CD14-positive monocyte (primary cell): ENCODE measurements at places on chromosomes 2 and 18.
A peak's percentile ranks its signal among the peaks of the same experiment; 100 is the strongest.

- no peak for DNase-seq
Measured at GRCh38 chr2:231294116-231294515, 95.7 kb downstream of the ARMC9 start.

- DNase-seq = no peak
Measured at GRCh38 chr18:47788621-47789020, 141.8 kb downstream of the SMAD2 start.

DNA sequence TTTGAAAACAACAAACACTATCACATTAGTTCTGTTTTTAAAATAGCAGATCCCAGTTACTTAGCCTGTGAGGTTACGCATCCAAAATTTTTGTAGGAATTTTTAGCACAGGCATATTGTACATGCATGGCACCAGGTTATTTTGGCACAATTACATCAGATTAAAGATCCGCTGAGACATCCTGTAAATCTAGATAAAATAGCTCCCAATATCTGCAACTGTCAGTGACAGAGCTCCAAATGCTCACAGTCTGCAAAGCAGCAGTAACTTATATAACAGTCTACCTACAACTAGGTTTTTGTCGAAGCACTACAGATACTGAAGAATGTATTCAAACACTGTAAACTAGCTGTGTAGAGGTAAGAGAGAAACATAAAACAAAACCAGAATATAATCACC, 200.7 kb upstream of the KCNH7 start:
- DNase-seq = no peak

DNA sequence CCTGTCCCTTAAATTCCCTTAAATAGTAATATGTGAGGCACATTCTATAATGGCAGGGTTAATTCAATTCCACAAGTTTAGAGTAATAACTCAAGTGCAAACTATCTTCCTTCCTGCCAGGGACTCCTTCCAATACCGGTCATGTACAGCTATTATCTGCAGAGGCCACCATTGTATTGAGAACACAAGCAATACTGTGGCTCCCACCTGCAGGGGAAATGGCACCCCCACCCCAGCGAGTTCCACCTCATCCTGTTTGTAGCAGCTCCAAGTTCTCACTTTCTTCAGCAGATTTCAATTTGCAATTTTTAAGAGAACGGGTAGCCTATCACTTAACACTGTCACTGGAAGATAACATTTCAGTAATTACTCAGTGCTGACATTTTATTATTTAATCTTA, 172.1 kb upstream of the PID1 start:
- no peak for DNase-seq

DNA sequence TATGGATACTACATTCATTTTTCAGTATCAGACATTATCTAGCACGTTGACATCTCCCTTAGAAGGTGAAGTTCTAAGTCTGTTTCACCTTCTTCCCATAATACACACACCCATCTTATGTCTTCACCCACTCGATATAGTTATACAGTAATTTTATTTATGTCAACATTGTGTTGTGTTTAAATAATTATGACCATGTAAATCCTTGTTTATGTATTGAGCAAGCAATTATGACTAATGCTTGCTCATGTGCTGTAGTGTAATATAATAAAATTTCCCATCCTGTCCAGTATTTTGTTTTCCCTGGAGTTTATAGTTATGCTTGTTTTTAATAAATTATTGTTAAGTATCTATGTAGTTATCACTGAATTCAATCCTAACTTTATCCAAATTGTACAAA, 163.2 kb downstream of the MTX2 start:
- no peak for DNase-seq

DNA sequence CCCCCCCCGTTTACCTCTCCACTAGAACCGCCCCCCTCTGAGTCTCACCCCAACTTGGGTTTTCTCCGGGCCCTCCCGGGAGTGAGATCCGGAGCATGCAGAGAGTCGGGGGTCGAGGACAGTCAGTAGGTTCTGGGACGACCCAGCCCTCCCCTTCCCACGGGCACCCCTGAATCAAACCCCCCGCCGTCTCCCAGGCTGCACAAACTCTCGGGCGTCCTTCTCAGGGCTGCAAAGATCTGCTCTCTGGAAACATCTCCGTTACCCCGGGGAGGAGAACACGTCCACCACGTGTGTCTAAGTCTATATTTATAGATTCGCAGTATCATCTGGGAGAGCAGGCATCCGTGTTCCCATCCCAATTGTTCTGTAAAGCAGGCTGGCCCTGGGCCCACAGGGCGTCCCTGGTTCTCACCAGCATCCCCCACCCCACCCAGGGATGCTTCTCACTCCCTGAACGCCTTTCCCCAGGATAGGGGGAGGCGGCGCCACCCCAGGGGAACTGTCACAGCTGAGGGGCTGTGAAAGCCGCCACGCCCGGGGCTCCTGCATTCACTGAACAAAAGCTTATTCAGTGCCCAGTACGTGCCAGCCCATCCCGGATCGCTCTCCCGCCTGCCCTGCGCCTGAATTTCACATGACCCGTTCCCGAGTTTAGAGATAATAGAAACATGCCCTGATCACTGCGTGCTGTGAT, 765 bp upstream of the DIPK1C start:
- DNase-seq = no peak

DNA sequence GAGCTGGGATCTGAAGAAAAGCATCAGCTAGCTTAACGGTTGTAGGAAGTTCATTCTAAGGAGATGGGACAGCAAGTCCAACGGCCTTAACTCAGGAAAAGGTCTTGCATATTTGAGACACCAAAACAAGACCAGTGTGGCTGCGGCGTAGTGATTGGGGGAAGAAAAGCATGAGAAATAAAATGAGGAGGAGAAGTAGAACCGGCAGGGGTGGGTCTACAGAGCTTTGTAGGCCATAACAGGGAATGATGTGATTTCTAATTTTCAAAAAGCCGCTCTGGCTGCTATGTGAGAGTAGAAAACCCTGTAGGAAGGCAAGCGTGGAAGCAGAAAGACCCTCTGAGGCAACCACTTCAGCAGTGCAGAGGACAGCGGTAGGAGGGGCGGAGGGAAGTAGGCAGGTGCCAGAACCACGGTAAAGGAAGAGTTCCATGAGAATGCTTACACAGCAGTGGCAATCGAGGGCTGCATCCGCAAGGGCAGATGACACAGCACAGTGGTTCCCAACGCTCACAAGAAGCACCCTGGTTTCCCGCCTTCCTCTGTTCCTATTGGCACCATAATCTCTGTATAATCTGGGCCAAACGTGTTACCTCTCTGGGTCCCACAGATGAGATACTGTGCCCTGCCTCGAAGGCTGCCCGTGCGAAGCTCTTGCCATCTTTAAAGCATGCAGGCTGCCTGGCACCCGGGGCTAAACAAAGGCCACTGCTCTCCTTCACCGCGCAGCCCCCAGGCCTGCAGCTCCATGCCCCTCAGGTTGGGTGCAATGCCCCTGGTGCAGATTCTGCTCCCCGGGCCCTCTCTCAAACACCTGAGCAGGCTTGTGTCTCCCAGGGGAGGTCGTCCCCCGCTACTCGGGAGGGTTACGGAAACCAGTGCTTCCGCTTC, 795 bp downstream of the ANKRD39 start:
- no peak for DNase-seq

- DNase-seq = no peak
Measured at GRCh38 chr2:42198466-42198865, 29.3 kb downstream of the EML4 start.

DNA sequence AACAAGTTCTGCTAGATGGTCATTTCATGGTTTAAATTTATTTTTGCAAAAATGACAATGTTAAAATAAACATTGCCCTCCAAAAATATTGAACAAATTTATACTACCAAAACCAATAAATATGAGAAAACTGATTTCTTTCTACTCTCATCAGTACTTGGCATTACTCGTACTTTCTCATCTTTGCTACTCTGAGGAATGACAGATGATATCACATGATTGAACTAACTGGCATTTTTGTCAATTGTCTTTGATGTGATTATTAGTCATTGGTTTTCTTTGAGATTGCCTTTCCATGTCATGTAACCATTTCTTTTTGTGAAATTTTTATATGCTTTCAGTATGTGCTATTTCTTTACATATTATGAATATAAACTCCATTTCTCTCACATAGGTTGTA, 167.0 kb upstream of the ITGA4 start:
- DNase-seq = no peak

GRCh38 chr2:8472545-8473323, 209.1 kb upstream of the ID2 start:
- peak; percentile 42 for DNase-seq

GRCh38 chr18:38174173-38174572, 608.6 kb upstream of the CELF4 start:
- DNase-seq = no peak

GRCh38 chr18:12751891-12752290, 49.0 kb downstream of the PSMG2 start:
- DNase-seq = no peak

DNA sequence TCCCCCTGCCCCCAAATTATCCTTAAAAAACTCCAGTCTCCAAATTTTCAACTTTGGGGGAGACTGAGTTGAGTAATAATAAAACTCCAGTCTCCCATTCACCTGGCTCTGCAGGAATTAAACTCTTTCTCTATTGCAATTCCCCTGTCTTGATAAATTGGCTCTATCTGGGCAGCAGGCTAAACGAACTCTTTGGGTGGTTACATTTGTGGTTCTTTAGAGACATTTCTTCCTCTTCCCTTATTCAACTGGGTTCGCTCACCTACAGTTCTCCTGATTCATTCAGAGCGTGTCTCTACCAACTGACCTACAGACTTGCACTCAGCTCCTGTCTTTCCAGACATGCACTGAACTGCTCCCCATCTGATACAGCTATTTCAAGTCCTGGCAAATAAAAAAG, 17.1 kb upstream of the SOCS6 start:
- no peak for DNase-seq

DNA sequence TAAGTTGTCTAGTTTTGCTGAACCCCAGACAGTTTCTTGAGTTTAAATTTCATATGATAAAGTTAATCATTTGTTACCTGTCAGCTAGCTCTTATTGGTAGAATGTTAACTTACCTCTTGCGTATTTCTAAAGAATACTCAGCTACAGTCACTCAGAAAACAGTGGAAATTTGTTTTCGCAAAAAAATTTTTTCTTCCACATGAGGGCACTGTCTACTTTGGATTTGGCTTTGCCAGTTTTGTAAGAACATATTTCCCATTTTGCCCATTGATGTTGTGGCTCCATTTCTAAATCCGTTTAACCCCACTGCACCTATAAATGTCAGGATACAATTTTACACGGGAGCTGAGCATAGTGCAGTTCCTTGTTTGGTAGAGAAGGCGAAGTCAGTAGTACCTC, 19.1 kb upstream of the GCFC2 start:
- DNase-seq = no peak

GRCh38 chr18:39638224-39638623, 2072.6 kb upstream of the CELF4 start:
- no peak for DNase-seq

DNA sequence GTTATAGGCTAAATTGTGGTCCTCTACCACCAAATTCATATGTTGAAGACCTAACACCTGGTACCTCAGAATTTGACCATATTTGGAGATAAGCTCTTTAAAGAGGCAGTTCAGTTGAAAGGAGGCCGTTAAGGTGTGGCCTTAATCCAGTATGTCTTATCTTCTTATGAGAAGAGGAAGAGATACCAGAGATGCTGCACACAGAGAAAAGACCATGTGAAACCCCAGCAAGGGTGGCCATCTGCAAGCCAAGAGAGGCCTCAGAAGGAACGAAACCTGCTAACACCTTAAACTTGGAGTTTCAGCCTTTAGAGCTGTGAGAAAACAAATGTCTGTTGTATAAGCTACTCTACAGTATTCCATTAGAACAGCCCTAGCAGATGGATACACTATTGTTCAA, 528.1 kb upstream of the DCC start:
- no peak for DNase-seq

- DNase-seq = no peak
Measured at GRCh38 chr2:144642131-144642530, 122.2 kb upstream of the ZEB2 start.

GRCh38 chr2:68193787-68194372, 36.2 kb downstream of the PNO1 start:
- DNase-seq = no peak

DNA sequence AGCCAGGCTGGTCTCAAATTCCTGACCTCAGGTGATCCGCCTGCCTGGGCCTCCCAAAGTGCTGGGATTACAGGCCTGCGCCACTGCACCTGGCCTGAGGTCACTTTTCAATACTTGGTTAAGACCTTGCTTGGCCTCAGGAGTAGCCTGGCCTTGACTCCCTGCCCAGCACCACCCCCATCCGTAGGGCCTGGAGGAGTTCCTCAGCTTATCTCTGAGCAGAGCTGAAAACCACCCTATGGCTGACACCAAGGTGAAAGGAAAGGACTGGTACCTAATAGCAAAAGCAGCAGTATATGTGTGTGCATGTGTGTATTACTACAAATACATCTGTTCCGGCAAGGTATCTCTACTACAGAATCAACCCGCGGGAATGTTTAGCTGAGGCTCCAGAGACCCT, 56.0 kb downstream of the STEAP3 start:
- DNase-seq = no peak

DNA sequence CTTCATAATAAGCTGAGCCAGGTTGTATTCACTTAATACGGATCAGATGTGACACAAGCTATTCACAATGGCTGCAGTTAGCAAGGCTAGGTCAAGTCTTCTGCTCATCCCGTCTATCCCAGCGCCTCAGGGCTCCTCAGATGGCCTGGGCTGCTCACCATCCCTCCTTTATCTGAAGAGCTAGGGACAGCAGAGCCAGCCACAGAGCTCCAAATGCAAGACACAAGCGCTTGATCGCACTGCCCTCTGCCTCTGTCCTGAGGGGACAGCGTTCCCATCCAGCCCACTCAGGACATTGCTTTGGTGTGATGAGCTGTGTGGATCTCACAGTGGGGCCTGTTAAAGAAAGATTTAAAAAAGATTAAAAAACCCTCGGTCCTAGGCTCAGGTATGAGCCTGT, 254.4 kb upstream of the HS6ST1 start:
- no peak for DNase-seq

DNA sequence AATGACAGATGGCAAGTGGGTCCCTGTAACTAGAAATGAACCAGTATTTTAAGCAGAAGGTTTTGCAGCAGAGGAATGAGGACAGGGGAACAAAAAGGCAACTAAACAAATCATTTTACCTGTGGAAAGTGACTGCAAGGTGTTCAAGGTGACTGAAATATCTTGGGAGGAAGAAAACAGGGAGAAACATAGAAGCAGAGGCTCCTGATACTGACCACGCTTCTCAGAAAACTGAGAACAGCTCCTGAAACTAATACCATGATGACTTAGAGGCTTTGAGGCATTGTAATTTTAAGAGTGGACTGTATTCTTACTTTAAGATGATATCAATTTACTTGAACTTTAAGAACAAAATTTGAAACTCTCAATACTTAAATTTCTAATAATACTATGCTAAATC, at the start of gene DYTN:
DYTN (minus strand) TSS at position 101 of the 400 bp plus-strand sequence. CDS start 117 bp downstream, outside the sequence.
- DNase-seq = no peak

DNA sequence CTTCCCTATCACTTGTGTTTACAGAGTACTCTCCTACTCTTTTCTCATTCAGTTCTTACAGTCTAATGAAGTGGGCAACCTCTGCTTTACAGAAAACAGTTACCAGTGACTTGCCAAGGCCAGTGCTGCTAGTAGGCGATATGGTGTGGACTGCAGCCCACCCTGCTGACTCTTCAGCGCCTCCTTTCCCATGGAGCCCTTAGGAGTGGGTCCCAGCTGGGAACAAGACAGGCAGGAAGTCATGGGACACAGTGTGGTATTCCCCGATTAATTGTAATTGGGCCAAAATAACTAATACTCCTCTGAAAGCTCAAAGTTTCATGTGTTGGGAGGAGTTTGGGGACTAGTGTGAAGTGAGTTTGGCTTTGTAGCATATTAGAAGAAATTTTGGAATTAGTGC, 120.1 kb upstream of the EML6 start:
- DNase-seq = no peak
